ENCODE measurements at places on chromosomes 2 and 18. TPM values are rescaled to one million over a fixed set of nuclear protein-coding genes. Genes with fewer than 3 reads are reported as not detected.

Gene NEU4
- not detected for total RNA-seq

Gene SH2D6
- total RNA-seq: 0.25 TPM

Gene EPB41L3
- total RNA-seq: 0.63 TPM

Gene ALLC
- total RNA-seq: not detected

Gene NYAP2
- not detected for total RNA-seq
